Activated CD4-positive, alpha-beta T cell treated with anti-CD3 and anti-CD28 coated beads for 4 hours (primary cell): ENCODE measurements at places on chromosomes 5 and 9.

GRCh38 chr5:125202871-125203438, 456.5 kb upstream of the ZNF608 start:
- DNase-seq = no peak

DNA sequence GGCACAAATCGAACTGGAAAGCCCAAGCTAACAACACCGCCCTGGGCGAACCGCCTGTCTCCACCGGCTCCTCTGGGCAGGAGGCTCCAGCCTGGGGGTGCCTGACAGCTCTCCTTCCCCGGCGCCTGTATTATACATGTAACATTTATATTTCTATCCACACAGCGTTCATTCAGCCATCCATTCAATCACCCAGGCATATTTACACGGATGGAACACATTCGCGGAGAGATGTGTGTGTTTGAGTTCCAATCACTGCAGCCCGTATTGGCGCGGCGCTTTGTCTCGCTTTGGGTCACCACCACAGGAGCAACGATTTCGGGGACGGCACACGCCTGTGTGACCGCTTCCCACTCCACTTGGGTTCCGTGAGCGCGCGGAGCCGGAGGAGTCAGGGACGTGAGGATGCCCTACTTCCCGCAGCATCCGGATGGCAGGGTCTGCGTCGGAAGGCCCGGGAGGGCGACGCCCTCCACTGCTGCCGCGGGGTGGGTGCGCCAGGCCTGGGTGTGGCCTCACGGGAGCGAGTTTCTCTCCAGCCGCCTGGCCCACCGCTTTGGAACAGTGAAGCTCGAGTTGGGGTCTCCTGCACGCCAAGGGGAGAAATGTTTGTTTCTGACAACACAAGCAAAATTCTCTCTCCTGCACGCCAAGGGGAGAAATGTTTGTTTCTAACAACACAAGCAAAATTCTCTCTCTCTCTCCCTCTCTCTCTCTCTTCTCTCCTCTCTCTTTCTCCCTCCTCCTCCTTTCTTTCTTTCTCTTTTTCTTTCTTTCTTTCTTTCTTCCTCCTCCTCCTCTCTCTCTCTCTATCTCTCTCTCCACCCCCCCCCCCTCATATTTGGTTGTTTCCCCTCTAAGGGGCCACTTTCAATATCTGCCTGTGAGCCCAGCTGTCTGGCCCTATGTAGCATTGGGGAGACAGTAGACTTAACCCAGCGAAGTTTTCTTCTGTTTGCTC, 1.1 kb upstream of the SV2C start:
- no peak for DNase-seq

DNA sequence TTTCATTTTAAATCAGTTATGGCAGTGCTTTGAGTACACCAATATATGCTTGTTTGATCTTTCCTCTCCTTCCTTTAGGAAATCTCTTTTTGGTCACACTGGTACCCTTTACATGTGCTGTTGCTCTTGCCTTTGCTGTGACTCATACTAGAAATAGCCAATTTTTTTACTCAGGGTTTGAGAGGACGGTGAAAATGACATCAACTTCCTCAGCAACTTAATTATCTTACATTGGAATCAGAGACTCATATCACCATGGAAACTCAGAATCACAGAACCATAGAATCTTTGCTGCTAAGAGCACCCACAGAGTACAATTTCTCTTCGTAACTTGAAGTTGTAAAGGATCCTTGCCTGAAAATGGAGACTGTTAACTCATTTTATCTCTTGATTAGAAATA, 13.8 kb upstream of the ZNF300 start:
- DNase-seq = no peak

DNA sequence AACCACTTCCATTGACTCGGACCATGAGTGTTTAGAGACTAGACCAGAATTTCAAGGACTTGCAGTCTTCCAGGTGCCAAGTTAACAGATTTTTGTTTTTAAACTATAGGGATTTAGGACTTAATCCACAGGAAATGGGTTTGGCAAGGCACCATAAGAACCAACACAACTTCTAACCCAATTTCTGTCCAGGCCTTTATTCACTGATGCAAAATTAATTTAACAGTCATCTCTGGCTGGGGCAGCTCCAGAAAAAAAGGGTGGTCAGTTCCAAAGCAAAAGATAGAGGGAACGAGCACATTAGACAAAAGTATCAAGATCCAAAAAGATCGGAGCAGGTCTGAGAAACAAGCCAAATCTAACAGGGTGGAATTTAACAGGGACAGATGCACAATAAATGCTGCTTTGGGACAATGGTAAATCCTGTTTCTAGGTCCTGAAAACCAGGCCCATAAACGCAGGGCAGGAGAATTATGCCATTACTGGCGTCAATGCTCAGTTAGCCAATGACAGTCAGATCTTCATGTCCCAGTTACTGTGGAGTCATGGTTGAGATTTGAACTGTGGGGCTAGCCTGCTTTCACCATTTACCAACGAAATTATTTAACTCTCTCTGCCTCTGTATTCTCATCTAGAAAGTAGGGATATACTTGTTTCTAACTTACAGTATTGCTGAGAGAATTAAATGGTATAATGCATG, 590.8 kb upstream of the BRINP1 start:
- no peak for DNase-seq

DNA sequence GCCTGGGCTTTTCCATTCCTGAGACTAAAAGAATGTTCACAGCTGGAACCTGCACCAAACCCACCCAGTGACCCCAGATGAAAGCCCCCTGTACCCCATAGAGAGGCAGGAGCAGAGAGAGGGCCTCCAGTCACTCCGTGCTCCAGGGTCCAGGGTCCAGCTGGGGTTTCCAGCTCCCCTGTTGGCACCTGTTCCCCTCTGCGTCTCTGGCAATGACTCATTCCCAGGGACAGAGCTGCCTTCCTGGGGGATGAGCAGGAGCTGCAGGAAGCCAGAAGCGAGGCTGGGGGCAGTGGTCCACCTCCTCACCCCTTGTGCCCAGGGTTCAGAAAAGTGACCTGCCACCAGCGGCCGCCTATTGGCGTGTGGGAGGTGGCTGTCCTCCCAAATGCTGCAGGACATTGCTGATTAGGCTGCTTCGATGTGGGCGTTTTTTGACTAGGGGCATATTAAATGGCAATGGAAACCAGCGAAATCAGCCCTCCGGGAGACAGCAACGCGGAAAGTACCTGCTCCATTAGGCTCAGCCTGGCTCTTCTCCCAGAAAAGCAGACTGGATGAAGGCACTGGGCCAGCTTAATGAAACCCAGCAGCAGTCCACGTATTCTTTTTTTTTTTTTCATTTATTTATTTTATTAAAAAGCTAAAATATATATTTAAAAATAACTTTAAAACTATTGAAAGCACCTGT, 97.4 kb downstream of the DAP start:
- DNase-seq = no peak
